ENCODE measurements at places on chromosomes 3 and 15.
A peak's percentile ranks its signal among the peaks of the same experiment; 100 is the strongest.

GRCh38 chr3:21795921-21796320 is 44.9 kb upstream of the ZNF385D start:
- DNase-seq, result no peak

DNA sequence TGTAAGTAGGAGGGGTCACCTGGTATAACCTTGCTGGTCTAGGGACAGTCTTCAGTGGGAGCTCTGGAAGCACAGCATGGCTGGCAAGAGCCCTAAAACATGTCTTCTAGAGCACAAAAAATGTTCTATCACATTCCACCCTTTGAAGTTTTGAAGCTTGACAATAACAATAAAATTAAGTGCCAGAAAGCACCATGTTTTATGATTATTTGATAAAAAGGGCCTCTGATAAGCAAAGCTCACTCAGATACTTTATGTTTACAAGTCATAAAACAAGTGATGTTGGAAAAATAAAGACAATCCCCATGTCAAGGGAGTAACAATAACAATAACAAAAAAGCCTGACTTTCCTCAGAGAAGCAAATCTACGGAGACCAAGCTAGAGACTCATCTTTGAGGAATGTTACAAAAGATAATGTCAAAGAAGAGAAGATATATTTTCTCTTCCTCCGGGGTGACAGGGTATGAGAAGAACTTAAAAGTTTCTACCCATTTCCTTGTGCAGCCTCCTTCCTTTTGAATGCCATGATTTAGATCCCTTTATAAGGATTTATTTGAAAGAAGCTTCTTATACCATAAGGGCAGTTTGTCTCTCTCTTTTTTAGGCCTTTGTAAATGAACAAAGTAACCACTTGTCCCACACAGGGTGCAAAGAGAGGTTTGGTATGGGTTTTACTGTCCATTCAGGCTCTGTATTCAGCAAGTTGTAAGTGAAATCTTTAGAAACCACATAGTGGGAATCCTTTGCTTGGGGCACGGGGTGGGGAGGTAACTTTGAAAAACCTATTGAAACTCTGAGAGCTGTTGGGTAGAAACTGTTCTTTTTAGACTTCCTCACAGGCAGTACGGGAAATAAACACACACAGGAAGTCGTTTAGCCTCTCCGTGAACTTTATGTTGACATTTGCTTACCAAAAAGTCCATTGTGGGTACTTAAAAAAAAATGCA is 109.6 kb upstream of the RBMS3 start:
- DNase-seq, result no peak

DNA sequence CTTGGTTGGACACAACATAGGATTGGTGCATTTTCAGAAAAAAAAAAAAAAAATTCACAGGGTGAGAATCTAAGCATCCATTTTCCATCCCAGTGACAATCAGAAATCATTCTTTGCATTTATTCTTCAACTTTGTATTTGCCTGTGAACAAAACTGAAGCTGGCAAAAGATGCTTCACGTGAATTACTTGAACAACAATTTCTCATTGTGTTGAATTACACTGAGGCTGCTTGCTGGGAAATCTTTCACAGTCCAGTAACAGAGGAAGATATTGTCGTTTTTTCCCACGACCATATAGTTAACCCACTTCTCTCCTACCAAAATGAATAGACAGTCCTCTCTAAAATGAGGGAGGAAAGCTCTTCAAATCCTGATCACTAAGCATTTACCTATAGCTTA is 4.3 kb upstream of the SLCO3A1 start:
- no peak for DNase-seq

- no peak for DNase-seq
These were observed 256.3 kb upstream of the EOMES start for GRCh38 chr3:27978440-27978839.

DNA sequence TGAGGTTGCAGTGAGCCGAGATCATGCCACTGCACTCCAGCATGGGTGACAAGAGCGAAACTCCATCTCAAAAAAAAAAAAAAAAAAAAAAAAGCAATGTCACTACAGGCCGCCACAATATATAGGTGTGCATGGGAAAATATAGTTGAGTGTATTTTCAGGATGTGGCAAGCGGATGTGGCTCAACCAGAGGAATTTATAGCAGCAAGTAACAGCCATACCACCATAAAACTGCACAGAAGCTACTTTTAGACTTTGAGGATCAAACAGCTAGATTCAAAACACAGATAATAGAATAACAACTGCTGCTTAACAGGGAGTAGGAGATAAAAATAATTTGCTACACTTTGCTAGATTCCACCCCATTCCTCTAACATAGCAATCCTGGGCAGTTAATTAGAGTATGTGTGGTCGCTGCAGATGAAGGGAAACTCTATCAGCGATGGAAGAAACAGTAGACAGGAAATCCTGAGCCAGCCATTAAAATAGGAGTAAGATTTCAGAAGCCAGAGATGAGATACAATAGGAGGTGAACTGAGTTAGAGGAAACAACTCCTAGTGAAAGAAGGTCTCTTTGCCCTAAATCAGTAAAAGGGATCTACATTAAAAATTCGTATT is 318.7 kb upstream of the STT3B start:
- DNase-seq, result no peak

DNA sequence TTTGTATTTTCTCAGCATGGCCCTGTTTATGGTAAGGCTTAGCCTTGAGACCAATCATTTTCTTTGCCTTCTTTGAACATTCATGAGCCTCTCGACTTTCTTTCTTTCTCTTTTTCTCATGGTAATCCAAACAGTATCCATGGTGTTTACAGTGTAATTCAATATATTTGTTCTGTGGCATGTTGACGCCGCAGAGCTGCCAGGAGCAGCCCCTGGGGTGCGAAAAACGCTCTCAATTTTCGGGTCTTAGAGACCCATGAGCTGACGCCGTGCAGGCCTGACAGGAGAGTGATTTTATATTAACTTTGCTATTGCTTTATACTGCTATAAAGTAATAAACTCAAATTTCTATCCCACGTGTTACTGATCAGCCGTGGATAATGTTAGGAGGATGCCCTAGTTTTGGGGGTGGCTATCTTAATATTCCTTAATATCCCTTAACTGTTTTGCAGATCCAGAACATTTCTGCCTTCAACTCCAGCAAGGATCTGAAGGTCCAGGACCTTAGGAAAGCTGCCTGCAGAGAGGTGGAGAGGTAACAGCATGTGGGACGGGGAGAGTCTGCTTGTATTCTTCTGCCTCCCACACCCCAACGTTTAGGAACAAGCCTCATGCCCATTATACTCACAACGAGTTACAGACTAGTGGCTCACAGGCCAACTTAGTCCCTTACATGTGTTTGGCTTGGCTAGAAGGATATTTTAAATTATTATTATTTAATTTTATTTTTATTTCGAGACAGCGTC is 29.3 kb upstream of the MYO1E start:
- no peak for DNase-seq

DNA sequence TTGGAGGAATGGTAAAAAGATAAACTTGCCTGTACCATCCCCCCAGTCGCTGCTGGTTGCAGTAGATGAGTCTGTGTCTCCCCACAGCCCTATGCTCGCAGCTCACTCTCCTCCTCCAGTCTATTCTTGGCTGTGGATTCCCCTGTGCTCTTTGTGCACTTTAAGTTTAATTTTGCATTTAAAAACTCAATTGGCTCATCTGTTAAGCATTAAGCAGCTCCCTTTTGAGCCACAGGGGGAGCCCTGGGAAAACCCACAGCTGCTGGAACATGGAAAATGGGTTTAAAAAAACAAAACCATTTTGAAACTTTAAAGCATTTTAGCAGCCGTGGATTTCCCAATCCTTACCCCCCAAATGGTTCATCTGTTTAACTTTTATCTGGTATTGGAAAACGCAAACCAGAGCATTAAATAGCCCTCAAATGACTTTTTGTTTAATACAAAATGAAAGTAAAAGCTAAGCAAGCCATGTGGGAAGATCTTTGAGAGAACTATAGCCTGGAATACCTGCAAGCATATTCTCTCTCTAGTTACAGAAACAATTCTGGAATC is 536.9 kb downstream of the ZIC1 start:
- no peak for DNase-seq

DNA sequence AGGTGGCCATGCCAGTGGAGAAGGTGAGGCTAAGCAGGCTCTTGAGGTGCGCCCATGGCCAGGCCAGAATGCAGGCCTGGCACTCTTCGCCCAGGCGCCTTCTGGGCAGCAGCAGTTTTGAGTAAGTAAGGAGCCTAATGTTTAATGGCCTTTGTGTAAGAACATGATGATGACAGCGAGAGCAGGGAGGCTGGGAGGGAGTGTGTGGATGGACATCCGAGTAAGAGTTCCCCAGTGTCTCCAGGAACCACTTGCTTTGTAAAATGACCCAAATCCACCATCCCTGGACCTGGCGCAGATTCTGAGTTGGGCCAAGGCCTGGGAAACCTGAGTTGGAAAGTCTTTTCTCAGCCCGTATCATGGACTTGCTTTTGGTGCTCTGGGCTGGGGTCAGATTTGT is 24.1 kb downstream of the KLF13 start:
- no peak for DNase-seq

- DNase-seq, result no peak
These were observed 4.2 kb upstream of the MAGEF1 start for GRCh38 chr3:184715943-184716621.

- DNase-seq, result no peak
These were observed 51.9 kb downstream of the BBX start for GRCh38 chr3:107574650-107575049.

DNA sequence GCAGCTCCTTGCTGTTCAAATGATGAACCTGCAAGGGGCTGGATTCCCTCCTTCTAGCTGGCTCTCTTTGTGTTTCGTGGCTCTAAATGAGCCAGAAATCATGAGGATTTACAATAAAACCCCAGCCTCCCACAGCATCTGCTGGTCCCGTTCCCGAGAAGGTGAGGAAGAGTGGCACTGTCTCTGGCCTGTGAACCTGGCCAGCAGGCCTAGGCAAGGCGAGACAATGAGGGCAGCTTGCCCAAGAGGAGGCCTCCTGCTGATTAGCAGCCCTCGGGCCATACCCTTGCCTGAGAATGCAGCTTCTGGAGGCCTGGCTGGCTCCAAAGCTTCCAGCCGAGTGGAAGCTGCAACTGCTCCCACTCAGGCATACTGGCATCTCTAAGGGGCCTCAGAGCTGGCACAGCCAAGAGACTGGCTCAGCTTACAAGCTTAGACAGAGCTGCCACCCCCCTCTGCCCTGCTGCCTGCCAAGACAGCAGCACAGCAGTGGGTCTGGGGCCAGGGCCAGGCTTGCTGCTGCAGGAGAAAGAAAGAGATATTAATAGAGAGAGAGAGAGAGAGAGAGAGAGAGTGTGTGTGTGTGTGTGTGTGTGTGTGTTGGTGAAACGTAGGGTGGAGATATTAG is 76.5 kb downstream of the HMG20A start:
- DNase-seq, result peak; percentile 64

GRCh38 chr3:16349986-16350596 is 85.1 kb downstream of the OXNAD1 start:
- DNase-seq, result no peak

- DNase-seq, result no peak
These were observed 260.9 kb downstream of the TIGIT start for GRCh38 chr3:114554731-114555130.

DNA sequence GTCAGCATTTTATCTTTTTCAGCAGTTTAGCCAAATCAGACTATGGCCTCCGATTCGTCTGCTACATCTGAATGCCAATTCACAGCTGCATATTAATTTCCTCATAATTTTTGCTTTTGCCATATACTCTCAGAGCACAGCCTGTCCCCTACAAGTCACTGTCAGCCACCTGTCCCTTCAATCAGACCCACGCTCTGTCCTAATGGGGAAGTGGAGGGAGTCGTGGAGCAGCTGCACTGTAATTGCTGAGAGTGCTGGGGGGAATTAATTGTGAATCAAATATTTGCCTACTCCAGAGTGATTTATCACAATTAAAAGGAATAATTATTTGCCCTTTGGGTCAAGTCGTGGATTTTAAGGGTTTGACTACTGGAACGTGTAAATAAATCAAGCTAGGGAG is 75.5 kb downstream of the EBLN2 start:
- DNase-seq, result no peak

DNA sequence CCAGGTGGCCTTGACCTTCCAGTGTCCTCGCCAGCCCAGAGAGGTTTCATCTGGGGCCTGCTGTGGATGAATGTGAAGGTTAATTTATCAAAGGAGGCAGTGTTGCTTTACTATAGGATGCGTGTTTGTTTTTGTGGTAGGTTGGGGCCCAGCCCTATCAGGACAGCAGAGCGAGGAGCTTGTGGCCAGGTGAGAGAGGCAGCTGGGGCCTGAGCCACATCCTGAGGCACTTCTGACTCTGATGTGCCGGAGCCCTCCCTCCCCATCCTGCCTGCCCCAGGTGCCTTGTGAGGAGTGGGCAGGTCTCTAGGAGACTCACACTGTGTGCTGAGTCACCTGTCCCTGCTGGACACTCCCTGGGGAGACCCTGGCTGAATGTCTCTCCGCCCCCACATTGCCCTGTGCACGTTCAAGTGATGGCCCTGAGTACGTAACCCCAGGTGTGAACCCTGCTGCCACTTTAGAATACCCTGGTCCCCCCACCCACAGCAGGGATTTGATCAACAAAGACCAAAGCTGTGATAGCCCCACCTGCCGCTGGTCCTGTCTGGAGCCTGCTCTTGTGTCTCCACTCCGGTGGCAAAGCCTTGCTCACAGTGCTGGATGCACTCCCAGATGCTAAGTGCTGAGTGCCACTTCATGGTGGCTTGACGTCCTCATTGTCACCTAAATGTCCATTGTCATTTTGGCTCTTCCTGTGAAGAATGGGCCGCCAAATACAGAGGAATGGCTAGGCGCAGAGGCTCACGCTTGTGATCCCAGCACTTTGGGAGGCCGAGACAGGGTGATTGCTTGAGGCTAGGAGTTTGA is 16.0 kb downstream of the FBLN2 start:
- no peak for DNase-seq

DNA sequence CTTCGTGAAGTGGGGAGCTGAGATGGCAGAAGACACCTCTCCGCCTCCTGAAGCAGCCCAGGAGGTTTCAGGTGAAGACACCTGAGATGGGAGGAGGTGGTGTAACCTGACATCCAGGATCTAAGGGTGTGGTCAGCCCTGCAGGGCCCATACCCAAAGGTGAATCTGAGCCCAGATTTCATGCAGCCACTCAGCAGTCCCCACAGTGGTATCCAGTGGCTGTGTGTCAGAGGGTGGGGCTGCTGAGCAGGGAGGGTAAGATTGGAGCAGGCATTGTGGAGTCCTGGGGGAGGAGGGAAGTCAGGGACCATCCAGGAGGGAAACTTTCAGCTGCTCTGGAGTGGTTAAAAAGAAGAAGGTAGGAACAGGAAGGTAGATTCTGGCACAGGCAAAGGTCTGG is 46.0 kb upstream of the SMAD6 start:
- DNase-seq, result no peak

DNA sequence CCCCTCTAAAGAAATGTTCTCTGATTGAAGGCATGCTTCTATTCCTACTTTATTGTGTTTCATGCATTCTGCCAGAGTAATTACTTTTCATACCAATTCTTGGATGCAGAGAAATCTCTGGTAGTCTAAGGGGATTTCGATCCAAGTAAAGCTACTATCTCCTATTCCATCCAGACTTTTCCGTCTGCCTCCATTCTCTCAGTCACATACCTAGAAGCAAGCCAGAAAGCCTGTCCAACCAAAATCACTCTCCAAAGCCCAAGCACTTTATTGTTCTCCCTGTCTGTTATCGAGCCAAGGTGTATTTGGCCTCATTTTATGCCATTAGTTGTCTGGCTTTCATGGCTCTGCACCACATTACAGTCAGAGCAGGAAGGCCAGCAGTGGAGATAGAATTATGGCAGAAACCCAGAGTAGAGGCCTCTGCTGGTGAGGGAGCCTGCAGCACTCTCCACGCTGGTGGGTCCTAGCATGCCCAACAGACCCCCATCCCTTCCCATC is 95.9 kb downstream of the SLC49A4 start:
- DNase-seq, result no peak

- no peak for DNase-seq
These were observed 132.9 kb downstream of the KLHL25 start for GRCh38 chr15:85661859-85662258.

- no peak for DNase-seq
These were observed 220.3 kb downstream of the SOX2 start for GRCh38 chr3:181932039-181932438.

All from ovary (tissue), 10 donors.